Activated T-cell treated with anti-CD3 and anti-CD28 coated beads for 1 hour (primary cell): ENCODE measurements at places on chromosomes 12 and 14.
A peak's percentile ranks its signal among the peaks of the same experiment; 100 is the strongest.

DNA sequence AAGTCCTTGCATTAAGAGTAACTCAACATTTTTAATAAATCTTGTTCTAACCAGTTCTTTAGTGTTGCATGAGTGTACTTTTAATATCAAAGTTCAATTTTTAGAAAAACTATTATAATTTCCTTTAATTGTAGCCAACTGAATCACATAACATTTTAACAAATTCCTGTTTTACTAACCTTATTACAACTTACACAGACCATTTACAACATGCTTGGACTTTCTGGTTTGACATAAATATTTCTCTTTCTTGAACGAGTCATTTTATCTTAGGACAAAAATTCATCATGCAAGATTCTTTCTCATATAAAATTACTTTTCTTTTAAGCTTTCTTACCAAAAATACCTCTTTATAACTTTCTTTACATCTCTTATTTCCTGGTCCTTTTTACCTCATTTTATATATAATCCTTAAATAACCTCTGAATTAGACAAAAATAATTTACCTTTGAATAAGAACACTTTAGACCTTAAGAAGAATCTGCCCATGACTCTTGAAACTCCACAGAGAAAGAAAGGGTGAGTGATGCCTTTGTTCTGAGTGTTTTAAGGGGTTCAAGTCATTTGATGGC is 3.9 kb downstream of the SLCO1A2 start:
- DNase-seq = no peak

DNA sequence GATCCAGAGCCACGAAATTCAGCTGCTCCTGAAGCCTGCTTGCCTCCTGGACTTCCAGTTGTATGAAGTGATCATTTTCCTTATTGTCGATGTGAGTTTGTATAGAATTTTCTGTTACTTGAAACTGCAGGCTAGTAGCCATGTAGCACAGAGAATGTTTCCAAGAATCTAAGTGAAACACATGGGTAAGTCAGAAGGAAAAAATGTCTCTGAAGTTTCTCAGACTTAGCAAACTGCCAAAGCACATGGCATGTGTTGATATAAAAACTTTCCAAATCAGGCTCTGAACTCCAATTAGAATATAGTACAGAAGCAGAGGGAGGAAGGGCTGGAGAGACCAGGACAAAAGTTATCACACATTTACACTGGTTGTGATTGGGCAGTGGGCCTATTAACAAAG is 9.8 kb upstream of the PCNX1 start:
- DNase-seq = no peak

GRCh38 chr12:49875115-49875720 is 28.5 kb downstream of the FAIM2 start:
- no peak for DNase-seq

DNA sequence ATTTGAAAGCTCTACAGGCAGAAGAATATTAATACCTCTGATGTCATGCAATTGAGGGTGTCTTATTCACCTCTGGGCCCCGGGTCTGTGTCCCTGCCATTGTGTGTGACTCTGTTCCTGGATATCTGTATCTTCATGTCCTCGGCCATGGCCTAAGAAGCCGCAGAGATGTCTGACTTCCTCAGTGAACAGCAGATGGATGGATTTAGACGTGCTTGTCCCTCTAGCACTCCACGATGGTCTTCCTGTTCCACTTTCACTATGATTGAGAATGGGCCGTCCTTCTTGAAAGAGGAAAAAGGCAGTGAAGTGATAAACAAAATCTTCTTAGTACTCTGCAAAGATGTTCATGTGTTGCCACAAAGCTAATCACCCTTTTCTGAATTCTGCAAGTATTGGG is 217.4 kb downstream of the SLC41A2 start:
- no peak for DNase-seq

DNA sequence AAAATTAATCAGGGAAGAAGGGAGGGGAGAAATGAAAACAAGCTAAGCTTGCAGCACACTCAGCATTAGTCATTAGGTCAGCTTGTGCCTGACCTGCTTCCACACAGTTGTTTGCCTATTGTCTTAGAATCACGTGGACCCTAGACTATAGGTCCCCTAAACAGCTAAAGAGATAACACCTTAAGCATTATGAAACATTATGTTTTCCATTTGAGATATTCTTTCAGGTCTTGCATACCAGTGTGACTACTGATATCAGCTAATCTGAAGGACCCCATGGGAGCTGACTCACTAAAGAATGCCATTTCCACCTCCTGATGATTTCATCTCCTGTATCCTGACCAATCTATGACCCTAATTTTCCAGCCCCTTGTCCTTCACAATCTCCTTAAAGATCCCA is 154.1 kb upstream of the FUT8 start:
- DNase-seq = no peak

DNA sequence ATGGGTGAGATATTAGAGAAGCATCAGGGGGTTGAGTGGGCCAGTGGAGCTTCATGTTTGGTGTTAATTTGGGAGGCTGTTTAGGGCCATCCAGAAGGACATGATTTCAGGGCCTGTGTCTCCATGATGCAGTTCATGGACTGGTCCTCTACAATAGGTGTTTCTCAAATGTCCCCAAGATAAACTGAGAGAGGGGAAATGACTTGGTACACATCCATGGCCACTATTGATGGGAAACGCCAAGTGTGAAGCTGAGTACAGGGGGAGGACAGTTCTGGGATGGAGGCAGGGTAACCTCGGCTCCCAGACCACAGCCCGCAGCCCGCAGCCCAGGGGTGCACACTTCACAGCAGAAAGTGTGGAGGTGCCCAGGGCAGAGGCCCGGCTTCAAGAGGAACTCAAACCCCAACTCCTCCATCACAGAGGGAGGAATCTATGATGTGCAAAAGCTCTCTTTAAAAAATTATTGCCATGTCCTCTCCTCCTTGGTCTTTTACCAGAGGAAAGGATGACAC is 33.3 kb downstream of the CACNA2D4 start:
- DNase-seq = no peak

DNA sequence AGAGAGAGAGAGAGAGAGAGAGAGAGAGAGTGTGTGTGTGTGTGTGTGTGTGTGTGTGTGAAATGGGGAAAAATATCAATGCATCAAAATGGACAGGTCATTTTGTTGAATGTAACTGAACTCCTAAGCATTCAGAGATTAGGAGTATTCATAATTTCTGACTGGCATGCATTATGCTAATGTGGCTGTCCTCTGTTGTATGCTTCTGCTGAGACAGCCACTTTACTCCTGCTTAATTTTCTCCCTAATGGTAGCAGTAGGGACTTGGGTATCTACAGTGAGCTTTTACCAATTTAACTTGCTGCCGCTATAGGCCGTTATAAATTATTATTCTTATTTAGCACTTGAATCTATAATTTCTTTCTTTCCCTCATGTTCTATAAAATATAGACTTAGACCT is 924.8 kb downstream of the NRXN3 start:
- no peak for DNase-seq

DNA sequence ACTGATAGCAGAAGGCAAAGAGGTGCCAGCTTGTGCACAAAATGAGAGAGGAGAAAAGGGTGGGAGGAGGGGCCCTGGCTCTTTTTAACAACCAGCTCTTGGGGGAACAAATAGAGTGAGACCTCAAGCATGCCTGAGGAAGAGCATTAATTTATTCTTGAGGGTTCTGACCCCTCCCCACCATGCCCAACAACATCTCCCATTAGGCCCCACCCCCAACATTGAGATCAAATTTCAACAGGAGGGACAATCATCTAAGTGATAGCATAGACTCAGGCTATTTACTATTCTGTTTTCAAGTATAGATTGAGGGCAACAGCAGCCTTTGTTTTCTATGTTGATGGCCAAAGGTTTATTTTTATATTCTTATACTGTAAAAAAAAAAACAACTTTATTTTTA is 59.7 kb downstream of the FUT8 start:
- no peak for DNase-seq

DNA sequence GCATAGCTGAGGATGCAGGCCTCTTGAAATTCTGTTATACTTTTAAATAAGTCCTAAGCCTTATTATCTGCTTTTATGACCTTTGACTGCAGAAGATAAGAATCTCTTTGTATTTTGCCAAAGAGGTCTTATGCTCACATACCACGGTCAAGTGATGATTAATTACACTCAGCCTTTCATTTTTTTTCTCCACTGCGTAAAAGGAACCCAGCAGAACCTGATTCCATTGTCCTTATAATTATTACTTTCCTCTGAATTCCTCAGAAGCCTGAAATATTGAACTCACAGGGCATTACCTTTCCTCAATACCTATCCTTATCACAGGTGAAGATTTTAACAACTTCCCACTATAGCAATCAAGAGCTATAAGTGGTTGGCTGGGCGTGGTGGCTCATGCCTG is 498.7 kb upstream of the RPL10L start:
- DNase-seq = no peak

DNA sequence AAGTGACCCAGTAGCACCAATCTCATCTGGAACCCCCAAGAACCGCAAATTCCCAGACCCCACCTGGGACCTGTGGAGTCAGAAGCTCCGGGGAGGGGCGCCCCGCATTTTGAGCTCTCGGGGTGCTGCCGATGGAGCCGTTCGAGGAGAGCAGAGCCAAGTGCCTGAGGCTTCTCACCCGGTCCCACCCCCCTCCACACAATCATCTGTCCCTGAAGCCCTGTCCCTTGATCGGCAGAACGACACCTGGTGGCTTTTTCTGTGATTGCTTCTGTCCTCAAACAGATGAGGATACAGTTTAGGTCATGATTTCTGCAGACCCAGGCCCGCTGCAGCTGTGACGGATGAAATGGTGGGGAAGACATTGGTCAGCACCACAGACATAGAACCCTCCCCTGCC is 74.7 kb downstream of the NOC4L start:
- DNase-seq = peak; percentile 29

GRCh38 chr12:92278378-92278828 is 132.8 kb upstream of the BTG1 start:
- DNase-seq = no peak

DNA sequence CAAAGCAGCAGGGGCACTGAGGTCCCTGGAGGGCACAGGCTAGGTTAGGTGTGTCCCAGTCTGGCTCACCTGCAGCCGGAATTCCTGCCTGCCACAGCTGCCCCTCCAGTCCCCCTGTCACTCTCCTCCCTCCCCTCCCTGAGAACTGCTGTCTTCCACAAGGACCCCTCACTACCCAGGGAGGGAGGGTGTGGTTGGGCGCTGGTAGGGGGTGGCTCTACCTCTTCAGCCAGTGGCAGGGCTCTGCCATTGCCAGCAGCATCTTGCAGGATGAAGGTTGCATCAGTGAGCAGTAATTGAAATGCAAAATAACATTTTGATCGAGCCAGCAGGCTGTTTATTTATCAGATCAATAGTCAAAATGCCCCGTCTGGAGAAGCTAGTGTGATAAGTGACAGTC is 45.7 kb downstream of the ESRRB start:
- DNase-seq = no peak

DNA sequence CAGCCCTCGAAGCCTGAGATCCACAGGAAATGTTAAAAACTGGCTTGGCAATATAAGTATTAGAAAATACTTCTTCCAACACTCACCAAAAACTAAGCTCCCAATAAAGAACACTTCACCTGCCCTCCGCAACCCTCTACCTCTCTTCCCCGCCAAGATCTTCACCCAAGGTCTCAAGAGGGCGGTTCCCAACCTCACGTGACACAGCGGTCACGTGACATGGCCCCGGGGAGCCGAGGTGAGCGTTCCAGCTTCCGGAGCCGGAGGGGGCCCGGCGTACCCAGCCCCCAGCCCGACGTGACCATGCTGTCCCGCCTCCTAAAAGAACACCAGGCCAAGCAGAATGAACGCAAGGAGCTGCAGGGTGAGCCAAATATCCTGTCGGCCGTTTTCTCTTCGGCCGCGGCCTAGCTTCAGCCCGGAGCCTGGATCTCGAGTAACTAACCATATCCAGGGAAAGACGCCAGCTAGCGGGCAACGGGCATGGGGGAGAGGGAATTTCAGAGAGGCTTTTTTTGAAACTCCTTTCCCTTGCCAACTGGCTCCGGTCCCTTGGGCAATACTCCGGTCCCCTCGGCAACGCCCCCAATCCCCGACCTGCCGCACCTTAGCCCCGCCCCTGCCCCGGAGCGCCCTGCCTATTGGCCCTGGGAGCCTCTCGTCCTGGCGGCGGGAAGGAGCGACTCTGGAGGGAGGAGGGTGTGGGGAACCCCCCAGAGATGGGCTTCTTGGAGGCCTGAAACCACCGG is at the start of gene BLOC1S1:
Gene BLOC1S1 (plus strand): TSS at position 214 of the 749 bp plus-strand sequence. CDS start 6 bp downstream, at position 220.
- DNase-seq = peak; percentile 88

GRCh38 chr14:70188659-70189455 is at the start of gene SLC8A3:
TSS of gene SLC8A3 (minus strand) at chr14:70188951. CDS start at chr14:70168422, 20,529 bp downstream.
- no peak for DNase-seq

DNA sequence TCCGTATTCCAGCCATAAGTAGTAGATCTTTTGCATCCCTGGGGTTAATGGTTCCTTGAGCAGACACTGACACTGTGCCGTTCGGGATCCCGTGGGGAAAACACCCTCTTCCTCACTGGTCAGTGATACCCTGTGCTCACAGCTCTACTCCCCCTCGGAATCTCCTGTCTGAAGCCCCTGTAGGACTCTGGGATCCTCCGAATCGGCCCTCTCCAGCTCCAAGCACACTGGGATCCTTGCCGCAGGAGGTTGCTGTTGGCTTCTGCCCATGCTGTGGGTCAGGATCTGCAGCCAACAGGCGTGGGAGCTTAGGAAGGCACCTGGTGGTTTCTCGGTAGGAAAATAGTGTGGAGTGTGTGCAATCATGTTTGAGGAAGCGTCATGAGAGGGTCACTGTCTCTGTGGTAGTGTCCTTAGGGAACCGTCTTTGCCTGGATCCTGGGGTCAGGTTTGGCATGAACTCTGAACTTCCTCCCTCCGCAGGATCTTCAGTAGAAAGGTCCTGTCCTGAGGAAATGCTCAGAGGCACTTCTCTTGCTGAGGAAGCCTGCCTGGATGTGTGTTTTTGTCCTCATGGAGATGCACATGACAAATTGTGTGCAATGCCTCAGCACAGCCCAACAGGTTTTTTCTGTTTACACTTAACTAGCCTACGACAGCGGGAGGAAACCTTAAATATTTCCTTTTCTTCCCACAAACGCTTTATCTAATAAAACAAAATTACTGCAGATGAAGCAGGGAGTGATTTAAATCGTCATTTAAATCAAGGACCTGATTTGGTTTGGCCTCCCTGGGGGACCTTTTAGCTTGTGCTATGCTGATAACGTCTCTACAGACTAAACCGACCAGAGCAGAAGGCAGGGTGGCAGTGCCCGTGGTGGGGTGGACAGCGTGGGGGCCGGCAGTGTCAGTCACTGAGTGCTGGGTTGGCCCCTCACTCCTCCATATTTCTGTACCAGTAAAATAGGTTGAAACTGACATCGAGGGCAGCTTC is 18.7 kb downstream of the FBXL14 start:
- no peak for DNase-seq

DNA sequence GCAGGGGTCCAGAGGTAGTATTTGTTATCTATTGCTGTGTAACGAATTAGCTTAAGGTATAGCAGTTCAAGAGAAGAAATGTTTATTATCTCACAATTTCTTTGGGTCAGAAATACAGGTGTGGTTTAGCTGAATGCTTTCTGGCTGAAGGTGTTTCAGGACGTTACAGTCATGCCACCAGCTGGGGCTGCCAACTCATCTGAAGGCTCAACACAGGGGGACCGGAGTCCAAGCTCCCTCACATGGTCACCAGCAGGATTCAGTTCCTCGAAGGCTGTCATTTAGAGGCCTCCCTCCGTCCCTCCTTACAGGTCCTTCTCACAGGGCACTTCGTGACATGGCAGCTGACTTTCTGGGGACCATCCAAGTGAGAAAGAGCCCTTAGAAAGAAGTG is 37.5 kb upstream of the SINHCAF start:
- no peak for DNase-seq

GRCh38 chr14:88616697-88617096 is 53.9 kb downstream of the ZC3H14 start:
- no peak for DNase-seq
